ENCODE measurements at places on chromosomes 13 and 19.

- DNase-seq, result no peak
Observed at GRCh38 chr19:56423276-56423984, 19.3 kb downstream of the ZNF583 start.

- peak; percentile 40 for DNase-seq
Observed at GRCh38 chr19:41352609-41353465, 885 bp downstream of the TGFB1 start.

DNA sequence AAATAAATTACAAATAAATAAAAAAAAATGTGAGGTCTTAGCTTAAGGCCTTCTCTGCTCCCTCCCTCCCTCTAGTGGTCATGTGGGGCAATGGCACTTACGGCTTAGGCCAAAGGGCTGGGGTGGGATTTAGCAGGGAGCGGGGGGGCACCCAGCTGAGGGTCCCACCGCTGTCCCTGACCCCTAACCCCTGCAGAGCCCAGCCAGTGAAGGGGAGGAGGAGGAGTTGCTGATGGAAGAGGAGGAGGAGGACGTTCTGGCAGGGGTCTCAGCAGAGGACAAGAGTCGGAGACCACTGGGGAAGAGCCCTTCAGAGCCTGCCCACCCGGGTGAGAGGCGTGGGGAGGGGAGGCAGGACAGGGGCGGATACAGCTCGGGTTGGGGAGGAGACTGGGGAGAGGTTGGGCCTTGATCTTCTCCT lies 9.3 kb downstream of the MPND start:
- peak; percentile 62 for DNase-seq

DNA sequence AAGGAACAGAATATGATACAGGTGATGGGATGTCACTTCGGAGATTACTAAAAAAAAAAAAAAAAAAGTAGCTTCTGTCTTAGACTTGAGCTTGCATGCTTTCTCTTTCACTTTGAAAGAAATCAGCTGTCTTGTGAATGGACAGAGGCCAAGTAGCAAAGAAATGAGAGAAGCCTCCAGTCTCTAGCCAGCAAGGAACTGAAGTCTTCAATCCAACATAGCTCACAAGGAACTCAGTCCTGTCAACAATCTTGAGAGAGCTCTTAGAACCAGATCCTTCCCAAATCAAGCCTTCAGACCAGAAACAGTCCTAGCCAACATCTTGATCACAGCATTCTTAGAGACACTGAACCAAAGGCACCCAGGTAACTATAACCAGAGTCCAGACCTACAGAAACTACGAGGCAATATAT lies 7.7 kb downstream of the N4BP2L2 start:
- no peak for DNase-seq

DNA sequence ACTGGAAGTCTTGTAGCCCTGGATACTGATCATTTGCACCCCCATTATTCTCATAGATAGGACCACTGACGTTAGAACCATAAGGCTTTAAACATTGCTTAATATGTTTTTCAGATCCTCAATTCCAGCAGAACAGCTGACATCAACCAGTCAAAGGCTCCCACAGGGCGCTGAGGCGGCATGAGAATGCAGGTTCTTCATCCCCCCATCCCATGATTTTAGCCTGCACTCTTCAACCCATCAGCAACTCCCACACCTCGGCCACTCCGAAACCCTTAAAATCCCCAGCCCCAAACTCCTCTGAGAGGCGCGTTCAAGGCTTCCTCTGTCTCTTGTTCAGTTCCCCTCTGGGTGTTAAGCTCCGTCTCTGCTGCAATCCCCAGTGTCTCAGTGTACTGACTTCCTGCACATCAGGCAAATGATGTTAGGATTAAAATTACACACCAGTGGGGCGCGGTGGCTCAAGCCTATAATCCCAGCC lies 24.3 kb upstream of the LAMP1 start:
- DNase-seq, result no peak

GRCh38 chr13:47796816-47797215 lies 204.3 kb downstream of the SUCLA2 start:
- no peak for DNase-seq

- DNase-seq, result peak; percentile 7
Observed at GRCh38 chr19:52896431-52897137, 851 bp downstream of the ZNF320 start.

DNA sequence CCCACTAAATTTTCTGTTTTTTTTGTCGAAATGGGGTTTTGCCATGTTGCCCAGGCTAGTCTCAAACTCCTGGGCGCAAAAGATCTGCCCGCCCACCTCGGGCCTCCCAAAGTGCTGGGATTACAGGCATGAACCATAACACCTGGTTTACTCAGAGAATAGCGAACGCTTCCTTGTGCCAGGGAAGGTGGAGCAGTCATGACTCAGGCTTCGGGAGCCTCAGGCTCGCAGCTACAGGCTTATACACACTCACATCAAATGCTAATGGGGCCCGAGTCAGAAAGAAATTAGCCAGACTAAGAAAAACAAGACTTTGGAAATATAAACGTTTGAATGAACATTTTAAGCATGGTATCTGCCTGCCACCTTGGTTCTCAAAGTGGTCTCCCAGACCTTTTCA lies 11.0 kb upstream of the TPT1 start:
- no peak for DNase-seq

- DNase-seq, result no peak
Observed at GRCh38 chr13:49454388-49455006, 10.4 kb downstream of the SETDB2 start.

- no peak for DNase-seq
Observed at GRCh38 chr13:67623630-67624029, 393.5 kb upstream of the PCDH9 start.

GRCh38 chr19:55379174-55379573 lies 2.5 kb downstream of the TMEM190 start:
- no peak for DNase-seq

DNA sequence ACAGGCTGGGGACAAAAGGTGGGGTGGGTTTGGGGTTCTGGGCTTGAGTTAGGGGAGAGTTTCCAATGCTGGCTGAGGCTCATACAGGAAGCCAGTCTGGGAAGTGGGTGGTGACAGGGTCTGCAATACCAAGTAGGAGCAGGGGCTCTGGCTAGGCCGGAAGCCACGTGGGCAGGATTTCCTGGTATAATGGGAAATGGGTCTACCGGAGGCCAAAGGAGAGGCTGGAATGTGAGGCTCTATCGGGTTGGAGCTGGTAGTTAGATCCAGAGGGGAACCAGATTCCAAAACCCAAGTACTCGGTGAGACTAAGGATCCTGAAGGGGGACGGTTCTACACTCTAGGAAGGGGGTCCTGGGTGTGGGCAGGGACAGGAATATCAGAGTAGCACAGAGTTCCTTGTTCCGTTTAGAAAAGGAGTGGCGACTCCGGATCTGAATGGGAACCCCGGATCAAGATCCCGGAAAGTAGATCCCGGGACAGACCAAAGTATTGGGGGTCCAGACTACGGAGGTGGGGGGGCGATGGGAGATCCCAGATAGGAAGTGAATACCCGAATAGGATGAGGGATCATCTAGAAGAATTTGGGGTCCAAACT lies 802 bp downstream of the CDC37 start:
- DNase-seq, result no peak

DNA sequence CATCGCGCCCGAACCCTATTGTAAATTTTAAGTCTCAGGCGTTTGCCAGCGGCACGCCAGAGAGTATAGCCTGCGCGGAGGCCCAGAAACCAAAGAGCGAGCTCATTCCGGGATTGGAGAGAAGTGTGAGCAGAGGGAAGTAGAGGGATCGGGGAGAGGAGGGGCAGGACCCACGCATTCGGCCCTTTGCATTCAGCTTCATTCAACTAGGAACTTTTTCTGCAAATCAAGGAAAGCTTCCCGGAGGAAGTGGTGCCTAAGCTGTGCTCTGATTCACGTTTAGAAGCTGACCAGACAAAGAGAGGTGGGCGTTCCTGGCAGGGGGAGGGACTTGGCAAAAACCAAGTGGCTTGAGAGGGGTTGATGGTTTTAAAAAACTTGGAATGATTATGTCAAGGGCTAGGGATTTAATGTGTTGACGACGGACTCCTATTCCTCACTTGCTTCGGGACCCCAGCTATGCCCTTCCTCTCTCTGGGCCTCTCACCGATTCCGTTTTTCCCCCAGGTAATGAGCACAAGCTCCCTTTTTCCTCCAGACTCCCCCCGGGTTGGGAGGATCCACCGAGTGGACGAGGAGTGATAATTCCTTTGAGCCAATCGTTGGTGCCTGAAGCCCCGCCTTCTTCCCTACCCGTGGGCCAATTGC lies 811 bp upstream of the PRMT1 start:
- DNase-seq, result peak; percentile 71

GRCh38 chr13:30697996-30698401 lies 37.3 kb upstream of the ALOX5AP start:
- DNase-seq, result no peak

GRCh38 chr19:34141025-34141424 lies 31.3 kb upstream of the LSM14A start:
- DNase-seq, result no peak

- DNase-seq, result no peak
Observed at GRCh38 chr19:956766-957440, 27.2 kb upstream of the WDR18 start.

- no peak for DNase-seq
Observed at GRCh38 chr19:12837225-12837624, 1.1 kb upstream of the MAST1 start.
